ENCODE measurements at places on chromosomes 5 and 9.
A peak's percentile ranks its signal among the peaks of the same experiment; 100 is the strongest.

DNA sequence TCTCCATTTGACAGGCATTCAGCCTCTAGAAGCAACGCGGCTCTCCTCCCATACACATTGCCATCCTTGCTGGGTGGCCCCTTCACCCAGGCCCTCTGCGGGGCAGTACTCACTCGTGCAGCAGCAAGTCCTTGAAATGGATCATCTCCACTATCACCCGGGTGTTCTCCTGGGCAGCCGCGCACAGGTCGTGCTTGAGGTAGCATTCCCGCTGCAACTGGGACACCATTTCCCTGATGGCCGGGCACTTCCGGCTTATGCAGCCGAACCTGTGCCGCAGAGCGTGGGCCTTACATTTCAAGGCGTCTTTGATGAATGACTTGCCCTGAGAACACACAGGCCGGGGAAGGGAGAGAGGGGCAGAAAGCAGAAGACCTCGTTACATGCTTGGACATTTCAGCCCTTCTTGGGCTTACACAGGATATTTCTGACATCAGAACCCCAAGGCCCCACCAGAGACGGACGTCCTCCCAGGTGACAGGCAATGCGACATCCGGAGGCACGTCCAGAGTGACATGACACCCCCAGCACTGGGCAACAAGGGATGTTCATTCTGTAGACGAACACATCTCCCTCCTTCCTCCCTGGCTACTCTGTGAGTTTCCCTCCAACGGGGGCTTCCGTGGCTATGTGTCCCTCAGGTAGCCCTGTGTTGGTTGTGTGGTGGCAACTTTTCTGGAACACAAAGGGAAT is 5.0 kb downstream of the STC2 start:
- no peak for DNase-seq

DNA sequence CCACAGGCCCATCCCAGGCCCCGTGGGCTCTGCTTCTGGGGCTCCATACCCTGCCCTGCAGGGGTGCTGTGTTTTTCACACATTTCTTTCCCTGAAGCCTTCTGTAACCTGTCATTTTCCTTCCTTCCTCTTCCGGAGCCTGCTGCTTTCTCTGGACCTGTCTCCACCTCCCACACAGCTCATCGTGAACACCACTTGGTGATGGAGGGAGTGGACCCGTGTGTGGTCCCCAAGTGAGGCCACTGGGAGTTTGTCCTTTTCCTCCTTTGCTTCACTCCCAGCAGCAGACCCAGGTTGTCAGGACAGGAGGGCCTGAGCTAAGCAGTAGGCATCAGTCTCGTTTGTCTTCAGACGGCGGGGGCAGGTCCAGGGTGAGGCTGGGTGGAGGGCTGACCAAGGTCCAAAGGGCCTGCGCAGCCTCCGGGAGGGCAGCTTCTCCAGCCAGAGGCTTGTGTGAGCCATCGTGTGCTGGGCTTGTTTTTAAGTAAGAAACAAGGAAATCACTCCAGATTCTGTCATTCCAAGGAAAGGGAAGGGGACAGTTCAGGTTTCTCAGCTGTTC is 5.8 kb upstream of the POMT1 start:
- DNase-seq, result no peak

DNA sequence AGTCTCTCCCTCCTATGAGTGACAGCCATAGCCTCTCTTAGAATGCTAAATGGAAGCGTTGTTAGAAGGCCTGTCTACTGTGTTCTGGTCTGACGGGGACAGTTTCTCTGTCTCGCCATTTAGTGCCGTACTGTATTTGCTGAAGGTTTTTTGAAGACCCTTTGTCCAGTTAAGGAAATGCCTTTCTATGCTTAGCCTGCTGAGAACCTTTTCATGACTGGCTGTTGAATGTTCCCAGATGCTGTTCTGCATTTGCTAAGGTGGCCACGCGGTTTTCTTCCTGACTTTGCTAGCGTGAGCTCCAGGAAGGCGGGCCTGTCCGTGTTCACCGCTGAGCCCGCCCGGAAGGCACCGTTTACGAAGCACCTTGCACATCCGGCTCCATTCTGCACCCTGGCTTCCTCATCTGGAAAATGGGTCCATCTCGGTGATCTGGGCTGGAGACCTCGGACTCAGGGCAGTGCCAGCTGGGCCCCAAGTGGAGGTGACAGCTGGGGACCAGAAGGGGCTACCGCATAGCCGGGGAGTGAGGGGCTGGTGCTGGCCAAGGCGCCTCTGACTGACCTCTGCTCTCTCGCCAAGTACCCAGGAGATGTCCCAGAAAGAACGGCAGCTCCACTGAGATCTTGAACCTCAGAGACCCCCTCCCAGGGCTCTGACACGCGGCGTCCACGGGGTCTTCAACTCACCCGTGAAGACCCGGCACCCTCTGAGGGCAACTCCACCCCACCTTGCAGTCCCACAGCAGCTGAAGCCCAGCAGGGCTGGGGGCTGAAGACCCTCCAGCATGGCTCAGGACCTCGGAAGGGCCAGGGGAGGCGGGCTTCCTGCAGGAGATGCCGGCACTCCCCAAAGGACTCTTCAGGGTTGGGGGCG is 52.5 kb upstream of the NKD2 start:
- no peak for DNase-seq

- DNase-seq, result no peak
Observed at GRCh38 chr5:10673017-10673389, 88.0 kb downstream of the DAP start.

DNA sequence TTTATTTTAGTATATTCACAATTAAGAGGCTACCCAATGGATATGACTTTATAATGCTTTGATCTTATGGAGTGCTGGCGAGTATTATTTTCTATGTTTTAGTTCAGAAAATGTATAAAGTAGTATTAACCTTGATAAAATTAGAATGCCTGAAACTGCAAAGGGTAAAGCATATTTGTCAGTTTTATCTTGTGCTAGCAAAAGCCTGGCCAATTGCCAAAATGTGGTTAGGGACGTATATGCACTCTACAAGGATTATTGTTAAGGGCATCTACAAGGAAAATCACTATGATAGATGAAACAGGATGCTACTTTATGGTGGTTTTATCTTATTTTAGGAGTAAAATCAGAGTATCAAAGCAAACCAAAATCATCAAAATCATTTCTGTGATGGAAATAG is 281.7 kb downstream of the CCDC171 start:
- no peak for DNase-seq

GRCh38 chr9:95003689-95004410 is 277.4 kb downstream of the AOPEP start:
- DNase-seq, result no peak

GRCh38 chr5:112413611-112414010 is 5.5 kb downstream of the EPB41L4A start:
- no peak for DNase-seq

GRCh38 chr5:60738461-60738860 is 38.5 kb upstream of the DEPDC1B start:
- no peak for DNase-seq

- no peak for DNase-seq
Observed at GRCh38 chr9:84163052-84163650, 177.4 kb downstream of the SLC28A3 start.

DNA sequence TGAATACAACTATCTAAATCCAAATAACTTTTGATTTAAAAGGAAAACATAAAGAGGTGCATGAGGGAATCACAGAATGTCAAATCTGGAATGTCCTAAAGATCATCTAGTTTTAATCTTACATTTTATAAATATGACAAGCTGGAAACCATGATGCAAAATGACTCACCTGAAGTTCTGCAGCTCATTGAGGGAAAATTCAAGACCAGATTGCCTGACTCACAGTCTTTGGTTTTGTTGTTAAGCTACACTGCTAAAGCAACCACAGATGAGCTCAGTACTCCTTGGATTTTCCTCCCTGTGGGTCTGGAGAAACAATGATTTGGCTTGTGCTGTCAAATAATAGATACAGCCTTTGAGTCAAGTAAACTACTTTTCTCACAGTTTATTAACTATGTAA is 19.1 kb upstream of the EDIL3 start:
- peak; percentile 31 for DNase-seq

- DNase-seq, result no peak
Observed at GRCh38 chr9:33229359-33230114, 10.4 kb upstream of the SPINK4 start.

DNA sequence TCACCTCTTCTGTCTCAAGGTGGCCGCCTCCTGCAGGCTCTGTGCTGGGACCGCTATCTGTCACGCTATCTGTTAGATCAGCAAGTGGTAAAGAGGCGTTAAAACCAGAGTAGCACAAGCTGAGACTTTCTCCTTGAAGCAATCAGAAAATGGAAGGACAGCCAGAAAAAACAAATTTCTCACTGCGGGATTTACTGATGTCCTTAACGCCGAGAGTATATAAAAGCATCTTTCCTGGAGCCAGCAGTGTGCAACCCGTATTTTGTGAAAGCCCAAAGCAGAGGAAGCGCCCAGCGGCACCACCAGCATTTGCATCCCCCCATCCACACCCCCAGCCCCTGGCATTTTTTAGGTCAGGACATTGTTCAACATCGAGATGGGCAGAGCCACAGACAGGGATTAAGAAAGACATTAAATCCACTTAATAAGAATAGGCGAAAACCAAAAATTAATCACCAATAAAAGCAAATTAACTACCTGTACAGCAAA is 48.6 kb downstream of the DUSP1 start:
- DNase-seq, result no peak

DNA sequence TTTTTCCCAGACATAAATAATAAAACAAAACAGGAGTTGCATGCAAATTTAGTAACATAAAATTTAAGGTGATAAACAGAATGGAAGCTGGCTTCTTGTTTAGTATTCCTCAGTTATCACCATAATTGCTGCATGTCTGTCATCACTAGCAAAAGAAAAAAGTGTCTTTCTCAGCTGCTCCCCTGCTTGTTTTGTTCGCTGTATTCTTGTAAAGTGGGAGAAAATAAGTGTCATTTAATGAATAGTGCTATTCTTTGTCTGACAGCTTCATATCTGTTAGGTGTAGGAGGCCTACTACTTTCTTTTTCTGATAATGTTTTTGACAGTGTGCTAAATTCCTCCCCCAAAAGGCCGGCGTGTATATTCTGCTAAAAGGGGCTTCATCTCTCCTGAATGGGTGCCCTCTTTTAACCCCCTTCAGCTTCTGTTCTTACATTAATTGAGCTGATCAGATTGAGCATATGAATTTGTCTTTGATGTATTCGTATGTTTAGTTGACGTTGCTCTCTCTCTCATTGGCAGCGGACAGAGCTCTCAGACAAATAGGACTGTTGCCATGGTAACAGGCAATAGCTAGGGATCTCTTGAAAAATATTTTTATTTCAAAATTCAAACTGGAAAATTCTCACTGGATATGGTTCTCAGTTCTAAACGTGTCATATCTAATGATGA is 303.8 kb downstream of the KIAA0825 start:
- no peak for DNase-seq

GRCh38 chr9:83511051-83511450 is 27.1 kb downstream of the FRMD3 start:
- DNase-seq, result no peak

- no peak for DNase-seq
Observed at GRCh38 chr9:121336665-121337064, 33.4 kb downstream of the STOM start.

GRCh38 chr5:179340465-179340864 is 4.8 kb downstream of the ADAMTS2 start:
- DNase-seq, result no peak

DNA sequence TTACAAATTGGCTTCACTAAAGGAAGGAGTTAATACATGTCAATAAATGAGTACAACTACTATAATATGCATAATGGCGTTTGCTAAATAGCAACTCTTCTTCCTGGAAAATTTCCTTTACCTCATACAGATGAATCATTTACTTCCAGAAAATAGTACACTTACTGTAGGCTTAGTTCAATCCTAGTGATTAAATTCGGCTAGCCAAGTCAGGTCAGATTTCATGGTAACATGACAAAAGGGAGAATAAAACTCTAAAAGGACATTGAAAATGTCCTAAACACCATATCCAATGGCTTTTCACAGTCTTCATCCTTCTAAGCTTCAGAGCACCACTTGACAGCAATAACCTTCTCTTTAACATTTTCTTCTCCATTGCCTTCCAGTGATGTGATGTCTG is 42.1 kb upstream of the ZFAND5 start:
- no peak for DNase-seq

DNA sequence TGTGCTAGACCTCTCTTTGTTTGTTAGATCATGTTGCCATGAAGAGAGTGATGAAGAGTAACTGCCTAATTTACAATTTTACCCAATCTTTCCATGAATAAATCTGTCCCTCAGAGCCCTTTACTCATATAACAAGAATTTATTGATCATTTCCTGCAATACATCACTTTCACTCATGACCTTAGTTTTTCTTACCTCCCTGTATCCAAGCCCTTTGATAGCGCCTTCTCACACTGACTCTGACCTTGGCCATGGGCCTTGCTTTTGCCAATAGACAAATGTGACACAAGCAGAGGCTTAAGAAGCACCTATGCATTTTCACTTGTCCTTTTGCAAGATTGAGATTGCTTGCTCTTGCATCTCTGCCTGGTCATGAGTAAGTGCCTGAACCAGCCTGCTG is 288.1 kb downstream of the NNT start:
- DNase-seq, result no peak

DNA sequence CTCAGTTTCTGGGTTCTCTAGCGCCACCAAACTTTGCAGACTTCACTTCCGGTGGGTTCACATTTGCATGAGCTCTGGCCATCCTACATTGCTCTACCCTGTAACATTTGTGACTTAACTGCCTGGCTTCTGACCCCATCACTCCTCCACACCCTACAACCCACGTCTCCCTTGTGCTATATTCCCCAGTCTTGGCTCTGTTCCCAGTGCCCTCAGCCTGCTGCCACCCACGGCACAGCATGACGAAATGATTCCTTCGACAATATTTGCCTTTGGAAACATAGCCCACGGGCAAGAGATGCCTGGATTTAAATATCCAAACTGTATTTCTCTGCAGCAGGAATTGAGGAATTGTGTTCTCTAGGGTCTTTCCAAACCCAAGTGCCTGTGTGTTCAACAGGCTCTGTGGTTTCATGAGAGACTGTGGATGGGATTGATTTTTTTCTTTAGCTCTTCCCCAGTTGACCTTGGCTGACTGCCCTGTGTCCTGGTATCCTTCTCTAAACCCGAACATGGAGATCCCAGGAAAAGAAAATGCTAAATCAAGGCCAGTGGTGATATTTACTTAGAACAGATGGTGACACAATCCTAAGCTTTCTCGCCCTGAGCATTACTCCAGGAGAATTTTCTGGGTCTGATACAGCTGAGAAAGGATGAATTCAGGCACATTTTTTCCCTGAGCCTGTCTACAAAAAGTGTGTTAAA is 44.4 kb upstream of the GRIA1 start:
- no peak for DNase-seq

GRCh38 chr9:114383521-114384231 is 4.1 kb downstream of the AKNA start:
- peak; percentile 83 for DNase-seq

- DNase-seq, result no peak
Observed at GRCh38 chr9:114273461-114273881, 49.4 kb upstream of the ORM1 start.
